ENCODE measurements at places on chromosomes 13 and 19. TPM values are rescaled to one million over a fixed set of nuclear protein-coding genes. Genes with fewer than 3 reads are reported as not detected.

Gene CD209
- not detected for total RNA-seq

Gene C5AR1
- total RNA-seq: not detected

DNA sequence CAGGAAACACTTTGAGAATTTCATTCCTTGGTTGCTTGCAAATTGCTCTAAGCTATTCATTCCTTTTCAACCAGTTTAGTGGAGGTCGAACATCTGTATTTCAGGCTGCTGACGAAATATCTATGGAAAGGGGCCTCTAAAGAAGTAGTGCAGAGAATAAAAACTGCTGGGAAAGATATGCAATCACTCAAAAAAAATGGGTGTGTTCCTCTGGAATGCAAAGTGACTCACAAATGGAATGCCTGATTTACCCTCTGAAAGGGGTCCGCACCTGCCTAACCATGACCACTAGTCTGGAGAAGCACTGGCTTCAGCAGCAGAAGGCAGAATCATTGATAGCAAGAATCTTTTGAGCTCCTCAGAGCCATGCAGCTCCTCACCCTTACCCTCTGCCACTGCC lies 129.4 kb downstream of the PCDH9 start:
- no peaks in the 10 kb centered on the region for H3K36me3 ChIP-seq
- H3K4me3 ChIP-seq: no peak overlapping the region
- no peak for DNase-seq
- H3K27ac ChIP-seq: no peak overlapping the region
- H3K4me1 ChIP-seq: no peaks in the 10 kb centered on the region

- H3K36me3 ChIP-seq: no peaks in the 10 kb centered on the region
- no peaks in the 10 kb centered on the region for H3K4me1 ChIP-seq
- DNase-seq: no peak
These were observed 291.1 kb downstream of the LMO7 start for GRCh38 chr13:75927183-75927669.

DNA sequence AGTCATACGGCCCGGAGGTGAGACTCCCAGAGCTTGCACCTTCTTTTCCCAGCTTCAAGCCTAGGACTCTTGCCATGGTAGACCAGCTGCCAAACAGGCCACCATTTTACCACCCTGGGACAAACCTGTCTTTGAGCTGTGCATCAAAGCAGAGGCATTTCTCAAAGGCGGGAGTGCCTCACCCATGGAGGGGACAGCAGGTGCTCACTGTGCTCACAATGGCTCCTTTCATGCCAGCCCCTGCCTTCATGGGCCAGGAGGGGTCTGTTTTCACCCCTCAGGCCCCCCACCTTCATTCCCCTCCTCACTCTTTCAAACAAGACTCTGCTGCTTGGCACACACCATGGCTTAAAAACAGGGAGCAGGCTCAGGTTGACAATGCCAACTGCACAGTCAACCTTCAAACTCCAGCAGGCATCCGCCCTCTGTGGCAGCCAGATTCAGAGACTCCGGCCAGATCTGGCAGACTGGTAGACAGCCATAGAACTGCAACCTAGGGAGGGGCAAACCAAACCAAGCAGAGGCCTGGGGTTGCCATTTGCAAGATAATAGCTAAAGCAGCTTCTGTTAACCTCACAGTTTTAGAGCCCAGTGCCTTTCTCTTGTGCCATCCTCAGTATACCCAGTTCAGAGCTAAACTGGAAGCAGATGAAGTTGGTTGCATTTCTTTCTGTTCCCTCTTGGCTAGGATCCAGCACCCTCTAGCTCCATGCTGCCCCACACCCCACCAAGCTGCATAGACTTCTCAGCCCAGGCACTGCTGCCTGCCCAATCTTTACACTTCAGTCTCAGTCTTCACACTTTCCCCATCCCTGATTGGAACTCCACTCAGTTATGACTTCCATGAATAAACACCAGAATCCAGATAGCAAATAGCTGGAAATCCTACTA lies 93.9 kb upstream of the SPATA13 start:
- peaks cover 15% of the 10 kb centered on the region for H3K27me3 ChIP-seq
- no peak overlapping the region for H3K4me3 ChIP-seq
- DNase-seq: no peak
